Spleen (tissue), 13 donors: ENCODE measurements at places on chromosomes 3 and 15.

- no peak for DNase-seq
These were observed 83.7 kb downstream of the TRAK1 start for GRCh38 chr3:42174679-42175385.

DNA sequence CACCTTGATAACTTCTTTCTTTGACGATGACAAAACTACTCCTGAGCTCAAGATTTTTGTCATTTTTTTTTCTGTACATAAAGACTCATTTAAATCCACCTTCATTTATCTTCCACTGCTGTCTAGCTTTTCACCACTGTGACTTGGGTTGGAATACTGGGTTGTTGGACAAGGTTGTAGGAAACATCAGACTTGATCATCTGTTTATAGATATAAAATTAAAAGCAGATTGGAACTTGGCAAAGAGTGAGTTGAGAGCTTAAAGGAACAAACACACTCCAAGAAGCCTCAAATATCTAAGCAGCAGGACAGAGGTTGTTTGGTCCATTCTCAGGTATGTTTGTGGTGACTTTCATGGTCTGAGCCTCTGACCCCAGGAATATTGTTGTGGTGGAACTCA, 141.7 kb upstream of the NDN start:
- DNase-seq, result no peak

GRCh38 chr15:38069511-38070011, 135.1 kb downstream of the TMCO5A start:
- no peak for DNase-seq

DNA sequence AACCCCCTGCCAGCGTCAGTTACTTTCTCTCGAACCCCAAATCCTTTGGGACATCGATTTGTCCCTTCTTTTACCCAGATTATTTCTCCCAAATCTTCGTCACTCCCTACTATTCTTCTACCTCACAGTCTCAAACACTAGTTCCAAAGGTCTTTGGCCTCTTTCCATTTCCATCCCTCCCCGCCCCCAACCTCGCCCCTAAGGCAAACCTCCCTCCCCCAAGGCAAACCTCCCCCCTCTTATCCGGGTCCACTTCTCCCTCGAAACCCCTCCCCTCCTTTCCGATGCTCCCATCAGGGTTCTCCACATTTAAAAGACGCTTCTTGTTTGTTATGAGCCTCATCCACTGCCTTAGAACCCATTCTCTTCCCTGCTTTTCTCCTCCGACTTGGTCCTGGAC, 583 bp downstream of the EAF1 start:
- no peak for DNase-seq

- no peak for DNase-seq
These were observed 8.8 kb downstream of the TBC1D23 start for GRCh38 chr3:100269410-100270214.
